ENCODE measurements at places on chromosomes 16 and 17.

DNA sequence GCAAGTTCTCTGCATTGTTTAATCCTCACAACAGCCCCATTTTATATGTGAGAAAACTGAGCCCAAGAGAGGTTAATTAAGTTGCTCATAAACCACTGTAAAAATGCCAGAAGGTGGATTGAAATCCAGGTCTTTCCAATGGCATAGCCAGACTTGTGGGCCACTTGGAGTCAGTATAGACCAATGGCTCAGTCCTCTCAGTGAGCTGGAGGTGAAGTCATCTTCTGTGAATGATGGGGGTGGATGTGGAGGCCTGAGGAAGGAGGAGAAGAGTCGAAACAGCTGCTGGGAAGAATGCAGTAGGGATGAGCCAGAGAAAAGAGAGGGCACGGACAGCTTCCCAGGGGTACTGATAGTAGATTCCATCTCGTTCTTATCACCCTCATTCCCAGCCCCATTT lies 213.4 kb downstream of the SOX9 start:
- no peak for DNase-seq

DNA sequence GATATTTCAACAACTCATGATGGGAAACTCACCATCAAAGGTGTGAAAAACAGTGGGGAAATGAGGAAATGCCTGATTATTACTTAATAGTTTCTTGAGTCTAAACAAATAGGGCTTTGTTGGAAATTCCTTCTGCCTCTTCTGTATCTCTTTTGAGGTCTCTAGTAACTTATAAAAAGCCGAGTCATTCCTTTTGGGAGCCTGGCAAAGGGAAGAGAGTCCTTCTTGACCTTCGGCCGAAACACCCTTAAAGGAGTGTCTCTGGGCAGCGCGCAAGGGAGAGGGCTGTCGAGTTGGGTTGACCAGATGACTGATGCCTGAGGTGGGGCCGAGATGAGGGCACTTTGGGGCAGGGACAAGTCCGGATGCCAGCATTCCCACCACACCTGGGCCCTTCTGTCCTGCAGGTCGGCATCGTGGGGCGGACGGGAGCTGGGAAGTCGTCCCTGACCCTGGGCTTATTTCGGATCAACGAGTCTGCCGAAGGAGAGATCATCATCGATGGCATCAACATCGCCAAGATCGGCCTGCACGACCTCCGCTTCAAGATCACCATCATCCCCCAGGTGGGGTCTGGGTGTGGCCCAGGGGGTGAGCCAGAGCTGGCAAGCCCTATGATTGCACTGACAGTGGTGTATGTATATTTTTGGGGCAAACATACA lies 89.2 kb downstream of the ABCC6 start:
- DNase-seq = no peak

GRCh38 chr17:12830777-12831247 lies 41.5 kb downstream of the ARHGAP44 start:
- DNase-seq = no peak

- no peak for DNase-seq
Observed at GRCh38 chr16:71425746-71426068, 16.1 kb downstream of the TLE7 start.

GRCh38 chr17:80246266-80246681 lies 14.4 kb upstream of the RNF213 start:
- DNase-seq = no peak

All from NCI-H1048 (cell line).